CD14-positive monocyte (primary cell): ENCODE measurements at places on chromosomes 13 and 19.
A peak's percentile ranks its signal among the peaks of the same experiment; 100 is the strongest.

GRCh38 chr13:20274466-20274865 lies 42.3 kb upstream of the GJB6 start:
- DNase-seq, result no peak

GRCh38 chr13:103200118-103200885 lies 134.1 kb upstream of the SLC10A2 start:
- DNase-seq, result no peak

- no peak for DNase-seq
Measured at GRCh38 chr19:4538601-4538954, 1.3 kb downstream of the LRG1 start.

GRCh38 chr13:50033725-50034124 lies 18.5 kb downstream of the KCNRG start:
- no peak for DNase-seq

DNA sequence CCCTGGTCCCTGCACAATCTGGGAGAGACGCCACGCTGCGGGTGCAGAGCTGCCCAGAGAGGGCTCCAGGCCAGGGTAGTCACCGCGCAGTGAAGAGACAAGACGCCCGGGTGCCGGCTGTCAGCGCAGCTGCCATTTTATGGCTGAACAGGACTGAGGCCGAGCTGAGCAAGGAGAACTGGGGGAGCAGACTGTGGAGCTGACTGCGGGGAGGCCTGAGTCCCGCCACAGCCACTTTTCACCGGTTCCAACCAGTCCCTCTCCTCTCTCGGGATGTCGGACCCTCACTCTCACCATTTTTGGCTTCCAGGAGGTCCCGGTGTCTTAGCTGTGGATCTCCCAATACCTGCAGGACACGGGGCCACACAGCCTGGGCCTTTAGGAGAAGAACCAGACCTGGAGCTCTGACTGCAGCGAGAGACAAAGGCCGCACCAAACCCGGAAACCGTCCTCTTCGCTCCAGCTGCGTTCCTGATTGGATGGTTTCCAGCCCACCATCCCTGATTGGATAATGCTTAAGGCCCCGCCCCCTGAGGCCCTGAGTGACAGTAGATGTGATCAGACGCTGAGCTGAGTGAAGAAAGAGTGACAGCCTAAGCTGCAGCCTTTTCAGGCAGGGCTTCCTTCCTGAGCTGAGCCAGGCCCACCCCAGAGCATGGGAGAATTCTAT lies at the start of gene ZNF626:
Gene ZNF626 (minus strand): TSS at position 422 of the 670 bp plus-strand sequence. CDS start 125 bp downstream, at position 297.
- DNase-seq, result peak; percentile 49

DNA sequence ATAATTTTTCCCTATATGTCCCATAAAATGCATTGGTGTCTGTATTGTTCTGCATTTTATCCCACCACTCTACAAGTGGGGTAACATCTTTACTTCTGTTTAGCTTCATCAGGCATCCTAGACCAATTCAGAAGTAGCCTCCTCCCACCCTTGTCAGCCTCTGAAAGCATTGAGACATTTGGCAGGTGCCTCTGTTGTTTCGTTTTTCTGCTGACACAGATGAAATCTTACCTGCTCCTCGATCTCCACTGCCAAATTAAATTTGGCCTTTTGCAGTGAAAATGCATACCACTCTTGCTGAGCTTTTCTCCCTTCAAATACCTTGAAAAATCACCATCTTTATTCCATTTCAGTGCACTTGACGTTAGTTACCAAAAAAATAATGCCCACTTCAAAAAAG lies 83.5 kb upstream of the STARD13 start:
- DNase-seq, result no peak

GRCh38 chr13:113743366-113744195 lies 15.4 kb upstream of the TMEM255B start:
- no peak for DNase-seq

DNA sequence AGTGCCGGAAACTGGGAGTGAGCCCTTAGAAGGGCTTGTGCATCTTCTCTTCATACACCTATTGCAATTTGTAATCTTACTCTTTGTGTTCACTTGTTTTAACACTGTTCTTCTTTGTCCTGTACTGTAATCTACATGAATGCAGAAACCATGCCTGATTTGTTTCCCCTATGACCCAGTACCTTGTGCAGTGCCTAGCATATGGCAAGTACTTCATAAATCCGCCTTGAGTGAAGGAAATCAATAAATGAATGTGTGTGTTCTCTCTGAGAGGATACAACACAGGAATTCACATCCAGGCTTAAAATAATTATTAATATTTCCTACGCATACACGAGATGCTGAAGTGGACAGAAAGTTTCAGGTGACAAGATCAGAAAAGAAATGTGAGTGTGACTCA lies 172.6 kb downstream of the GPC6 start:
- no peak for DNase-seq

DNA sequence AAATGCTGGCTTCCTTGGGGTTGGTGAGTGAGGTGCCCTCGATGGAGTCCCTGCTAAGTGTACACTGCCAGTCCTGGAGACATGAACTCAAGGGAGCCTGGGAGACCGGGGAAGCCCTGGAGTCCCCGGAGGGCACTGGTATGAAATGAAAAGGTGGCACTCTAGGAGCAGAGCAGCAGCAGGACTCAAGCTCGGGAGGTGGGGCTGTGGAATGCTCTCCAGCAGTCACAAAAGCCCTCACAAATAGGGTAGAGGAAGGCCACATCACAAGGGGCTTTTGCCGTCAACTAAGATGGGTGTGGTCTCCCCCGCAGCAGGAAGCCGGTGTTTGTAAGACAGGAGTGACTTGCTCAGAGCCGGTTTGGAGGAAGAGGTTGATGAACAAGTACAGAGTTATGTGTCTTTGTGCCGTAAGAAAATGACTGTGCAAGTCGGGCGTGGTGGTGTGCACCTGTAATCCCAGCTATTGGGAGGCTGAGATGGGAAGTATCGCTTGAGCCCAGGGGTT lies 19.3 kb downstream of the CCNE1 start:
- DNase-seq, result no peak

DNA sequence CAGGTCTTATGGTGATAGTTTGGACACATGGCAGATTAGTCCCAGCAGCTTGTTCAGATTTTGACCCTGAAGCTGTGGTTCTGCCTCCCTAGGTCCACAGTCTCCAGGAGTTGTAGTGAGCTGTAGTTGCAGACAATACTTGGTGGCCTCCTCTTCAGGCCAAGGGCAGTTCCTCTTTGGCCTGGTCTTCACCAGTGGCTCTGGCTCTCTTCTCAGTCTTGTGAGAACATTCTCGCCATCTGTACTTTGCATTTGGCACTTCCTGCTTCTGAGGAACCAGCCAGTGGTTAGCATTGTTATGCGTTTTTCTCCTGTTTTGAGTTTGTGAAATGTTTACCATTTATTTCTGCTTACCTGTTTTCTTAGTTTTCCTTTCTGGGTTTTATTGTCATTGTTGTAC lies 40.7 kb downstream of the PCCA start:
- DNase-seq, result peak; percentile 59

DNA sequence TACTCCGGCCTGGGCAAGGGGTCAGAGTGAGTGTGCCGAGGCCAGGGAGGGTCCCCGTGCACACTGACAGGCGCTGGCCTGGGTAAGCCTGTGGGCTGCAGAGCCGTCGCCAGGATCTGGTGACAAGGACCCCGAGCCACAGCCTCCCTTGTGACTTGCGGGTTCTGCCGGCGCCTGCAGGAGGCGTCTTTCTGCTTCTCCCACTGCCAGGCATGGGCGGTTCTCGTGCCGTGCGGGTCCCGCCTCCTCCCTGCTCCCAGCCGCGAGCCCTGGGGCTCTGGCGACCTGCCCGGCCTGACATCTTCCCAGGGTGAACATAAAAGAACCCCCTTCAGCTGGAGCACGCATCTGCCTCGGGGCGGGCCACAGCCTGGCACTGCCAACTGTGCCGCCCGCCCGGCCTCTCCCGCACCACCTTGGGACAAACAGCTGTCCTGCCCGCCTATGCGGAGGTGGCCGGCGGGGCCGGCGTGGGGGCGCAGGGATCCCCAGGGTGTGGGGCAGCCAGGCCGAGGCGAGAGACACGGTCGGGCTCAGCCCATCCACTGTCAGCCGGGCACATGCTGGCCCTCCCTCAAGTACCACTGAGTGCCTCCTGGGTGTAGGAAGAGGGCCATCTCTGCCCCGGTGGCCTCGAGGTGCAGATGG lies 1.5 kb upstream of the HCN2 start:
- DNase-seq, result peak; percentile 28

DNA sequence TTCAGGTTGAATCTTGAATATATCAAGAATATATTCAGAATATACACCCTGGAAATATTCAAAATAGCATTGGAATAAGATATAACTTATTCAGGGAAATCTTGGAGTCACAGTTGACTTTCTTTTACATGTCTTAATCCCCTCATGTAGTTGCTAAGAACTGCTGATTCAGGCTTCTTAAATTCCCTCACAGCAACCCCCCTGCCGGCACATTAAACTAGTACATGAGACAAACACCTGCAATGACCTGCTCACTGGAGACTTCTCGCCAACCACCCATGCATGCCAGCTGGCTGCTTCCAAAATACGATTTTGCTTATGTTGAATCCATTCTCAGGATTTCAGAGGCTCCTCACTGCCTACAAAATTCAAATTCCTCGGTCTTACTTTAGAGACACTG lies 997.1 kb downstream of the EFNB2 start:
- DNase-seq, result no peak

- no peak for DNase-seq
Measured at GRCh38 chr19:34254698-34255432, 511 bp downstream of the GARRE1 start.

GRCh38 chr13:34001389-34001788 lies 183.4 kb downstream of the RFC3 start:
- no peak for DNase-seq

GRCh38 chr13:46313024-46313423 lies 74.0 kb downstream of the RUBCNL start:
- peak; percentile 37 for DNase-seq

DNA sequence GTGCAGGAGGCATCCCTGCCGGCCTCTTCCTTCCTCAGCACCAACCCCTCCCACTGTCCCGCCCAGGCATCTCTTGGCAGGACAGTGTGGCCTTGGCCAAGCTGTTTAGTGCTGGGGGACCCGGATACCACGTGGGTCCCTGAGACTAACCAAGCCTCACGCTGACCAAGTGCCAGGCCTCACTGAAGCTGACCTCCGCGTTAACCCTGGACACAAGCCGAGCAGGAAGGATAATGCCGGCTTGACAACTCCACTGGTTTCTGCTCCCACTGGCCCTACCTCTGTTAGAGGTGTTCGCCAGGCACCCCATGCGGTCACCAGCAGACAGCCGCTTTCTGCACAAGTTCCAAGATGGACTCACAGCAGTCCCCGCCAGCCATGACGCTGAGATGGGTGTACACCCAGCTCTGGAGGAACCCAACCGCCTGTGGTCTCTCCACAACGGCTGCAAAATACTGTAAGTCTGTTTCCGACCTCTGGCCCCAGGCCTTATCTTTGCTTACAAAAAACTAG lies 12.4 kb downstream of the GRTP1 start:
- DNase-seq, result no peak

- no peak for DNase-seq
Measured at GRCh38 chr13:37091835-37092234, 13.6 kb downstream of the CSNK1A1L start.

- DNase-seq, result no peak
Measured at GRCh38 chr13:26062853-26063444, 11.1 kb upstream of the SHISA2 start.

DNA sequence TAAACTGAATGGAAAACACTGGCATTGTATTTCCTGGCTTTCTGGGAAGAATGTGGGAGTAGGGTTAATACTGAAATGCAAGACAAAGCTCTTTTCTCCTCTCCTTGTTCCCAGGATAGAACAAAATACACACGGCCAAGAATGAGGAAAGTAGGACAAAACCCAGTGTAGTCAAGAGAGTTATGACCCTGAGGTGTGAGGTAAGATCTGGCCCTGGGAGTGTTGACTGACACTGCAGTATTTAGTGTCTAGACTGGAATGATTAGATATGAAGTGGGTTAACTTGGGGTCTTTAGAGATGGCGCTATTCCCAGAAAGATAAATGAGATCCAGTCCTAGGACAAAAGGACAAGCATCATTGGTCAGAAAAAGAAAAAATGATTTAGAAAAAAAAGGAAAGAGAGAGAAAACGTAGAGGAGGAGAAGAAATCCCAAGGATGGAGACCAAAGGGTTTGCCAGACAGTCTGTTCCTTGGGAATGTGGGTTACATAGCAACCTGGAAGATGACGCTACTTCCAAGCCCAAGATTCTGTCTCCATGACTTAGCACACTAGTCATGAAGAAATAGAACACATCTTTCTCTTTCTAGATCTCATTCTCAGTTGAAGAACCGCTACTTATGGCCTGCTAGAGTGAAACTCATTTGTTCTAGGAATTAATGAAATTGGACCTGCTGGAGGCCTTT lies 543.6 kb upstream of the GPC6 start:
- no peak for DNase-seq
